ENCODE measurements at places on chromosomes 6 and 20. TPM values are rescaled to one million over a fixed set of nuclear protein-coding genes. Genes with fewer than 3 reads are reported as not detected.

DNA sequence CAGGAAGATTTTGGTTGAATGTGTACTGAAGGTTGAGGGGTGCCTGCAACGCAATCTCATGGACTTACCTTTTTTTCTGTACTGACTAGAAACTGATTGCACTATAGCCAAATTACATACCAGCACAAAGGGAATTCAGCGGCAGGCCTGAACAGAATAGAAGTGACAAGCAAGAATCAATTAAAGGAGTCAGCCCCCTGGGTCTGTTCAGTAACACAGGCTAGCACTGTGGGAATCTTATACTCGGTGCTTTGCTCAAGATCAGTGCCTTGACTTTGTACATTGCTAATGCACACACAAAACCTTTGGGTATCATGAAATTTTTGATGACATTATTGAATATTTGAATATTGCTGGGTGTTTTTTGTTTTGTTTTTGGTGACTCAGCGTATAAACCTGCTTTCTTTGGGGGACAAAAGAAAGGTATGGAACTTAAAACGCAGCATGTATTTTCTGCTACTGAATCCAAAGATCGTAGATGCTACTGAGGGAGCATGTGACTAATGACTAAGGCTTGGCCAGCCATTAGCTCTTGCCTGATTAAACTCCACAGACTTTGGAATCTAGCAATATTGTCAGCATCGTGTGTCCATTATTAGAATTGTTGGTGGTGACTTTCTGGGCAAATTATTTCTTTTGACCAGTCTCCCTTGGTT, 236.6 kb downstream of the ARID1B start:
- no peak for DNase-seq

The MMP24 gene
- 0.43 TPM for total RNA-seq

The HLA-DPB1 gene
- total RNA-seq = 5.5 TPM

DNA sequence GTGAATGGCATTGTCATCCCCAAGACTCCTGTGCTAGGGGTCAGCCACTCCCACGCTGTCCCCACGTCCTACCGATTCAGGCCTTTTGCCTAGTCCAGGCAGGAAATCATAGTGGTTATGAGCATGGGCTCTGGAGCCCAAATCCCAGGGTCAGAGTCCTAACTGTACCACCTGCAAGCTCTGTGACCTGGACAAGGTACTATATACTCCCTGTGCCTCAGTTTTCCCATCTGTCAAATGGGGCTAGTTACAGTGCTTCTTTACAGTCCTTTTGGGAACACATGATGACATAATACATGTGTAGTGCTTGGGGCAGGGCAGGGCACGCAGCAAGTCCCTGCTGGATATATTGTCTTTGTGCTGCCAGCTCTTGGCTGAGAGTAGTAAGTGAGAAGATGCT, 27.2 kb downstream of the EFCAB8 start:
- no peak for DNase-seq

DNA sequence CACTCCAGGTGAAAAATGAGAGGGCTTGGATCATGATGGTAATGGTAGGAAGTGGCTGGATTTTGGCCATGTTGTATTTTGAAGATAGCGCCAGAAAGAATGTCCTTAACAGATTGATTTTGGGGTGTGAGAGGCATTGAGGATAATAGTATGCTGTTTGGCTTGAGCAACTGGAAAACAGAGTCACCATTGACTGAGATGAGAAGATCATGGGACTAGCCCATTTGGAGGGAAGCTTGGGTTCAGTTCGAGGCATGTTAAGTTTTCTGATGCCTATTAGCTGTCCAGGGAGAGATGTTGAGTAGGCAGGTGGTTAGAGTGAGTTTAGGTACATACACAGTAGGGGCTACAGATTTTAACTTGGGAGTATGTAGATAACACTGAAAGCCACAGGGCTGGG, 23.3 kb downstream of the PLCG1 start:
- DNase-seq = no peak

DNA sequence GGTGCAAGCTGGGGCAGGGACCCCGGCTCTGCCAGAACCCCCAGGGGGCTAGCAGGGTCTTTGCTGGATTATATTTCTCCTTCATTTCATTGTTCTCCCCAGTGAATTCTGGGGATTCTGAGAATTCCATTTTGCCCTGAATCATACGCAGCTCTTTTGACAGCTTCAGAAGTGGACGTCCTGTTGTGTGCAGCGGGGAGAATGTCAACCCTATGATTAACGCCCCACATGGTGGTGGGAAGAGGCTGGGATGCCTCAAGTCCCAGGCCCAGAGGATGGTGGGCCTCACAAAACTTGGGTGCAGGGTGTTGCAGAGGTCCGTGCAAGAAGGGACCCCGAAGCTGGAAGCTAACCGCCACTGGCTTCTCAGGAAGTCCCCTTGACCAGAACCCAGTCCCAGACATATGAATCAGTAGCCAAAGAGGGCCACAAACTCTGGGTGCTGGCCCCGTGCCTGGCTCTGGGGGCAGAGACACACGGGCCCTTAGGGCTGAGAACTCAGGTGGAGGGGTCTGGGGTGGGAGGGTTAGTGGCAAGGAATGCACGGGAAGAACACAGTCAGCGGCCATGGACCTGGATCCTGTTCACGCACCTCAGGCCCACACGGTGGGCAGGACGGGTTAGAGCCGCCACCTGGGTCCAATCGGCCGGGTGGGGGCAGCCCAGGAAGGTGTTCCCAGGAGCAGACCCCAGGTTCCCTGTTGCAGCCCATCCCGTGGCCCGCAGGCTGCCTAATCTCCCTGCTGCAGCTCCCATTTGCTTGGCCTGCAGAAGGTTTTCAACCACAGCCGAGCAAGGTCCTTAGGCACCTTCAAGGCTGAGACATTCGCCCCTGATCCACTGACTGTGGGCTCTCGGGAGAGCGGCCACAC, 51.2 kb downstream of the YTHDF1 start:
- DNase-seq = no peak

GRCh38 chr6:121247386-121247785, 86.9 kb downstream of the TBC1D32 start:
- DNase-seq = peak; percentile 70

- no peak for DNase-seq
Observed at GRCh38 chr20:17848249-17849048, 120.1 kb downstream of the SNX5 start.

- no peak for DNase-seq
Observed at GRCh38 chr6:15330174-15330944, 84.5 kb downstream of the JARID2 start.

DNA sequence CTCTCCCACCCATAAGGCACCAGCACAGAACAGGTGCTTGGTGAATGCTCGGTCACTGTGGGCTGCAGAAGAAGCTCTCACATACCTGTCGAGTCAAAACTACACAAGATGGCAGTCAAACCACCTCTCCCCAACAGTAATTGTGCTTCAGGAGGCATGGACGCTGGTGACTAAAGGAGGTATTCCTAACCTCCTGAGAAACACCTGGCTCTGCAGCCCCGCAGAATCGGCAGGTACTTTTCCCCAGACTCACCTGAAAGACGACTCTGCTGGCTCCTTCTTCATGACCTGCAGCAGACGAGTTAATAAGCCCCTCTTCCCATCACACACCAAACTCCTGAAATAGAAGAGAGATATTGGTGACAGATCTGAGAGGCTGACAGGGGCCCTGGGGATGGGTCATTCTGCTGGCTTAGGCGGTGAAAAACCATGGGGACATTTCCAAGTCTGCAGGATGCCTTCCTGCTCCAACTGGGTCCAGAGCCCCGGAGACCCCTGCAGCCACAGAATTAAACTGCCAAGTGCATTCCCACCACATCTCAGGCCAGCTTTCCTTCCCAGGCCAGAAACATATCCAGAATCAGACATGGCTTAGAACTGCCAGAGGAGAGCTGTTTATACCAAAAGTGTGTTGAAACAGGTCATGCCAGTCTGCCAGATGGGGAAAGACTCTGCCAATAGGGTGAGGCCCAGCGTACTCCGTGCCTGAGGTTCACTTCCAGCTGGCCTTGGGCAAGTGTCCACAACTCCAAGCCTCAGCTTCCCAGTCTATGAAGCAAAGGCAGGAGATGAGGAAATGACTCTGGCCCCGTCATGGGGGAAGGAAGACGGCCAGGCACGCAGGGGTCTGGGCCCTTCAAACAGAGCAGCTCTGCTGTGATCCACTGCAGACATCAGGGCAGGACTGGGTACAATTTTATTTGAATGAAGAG, 53.0 kb downstream of the MYH7B start:
- DNase-seq = no peak

GRCh38 chr6:127923135-127923534, 22.3 kb upstream of the THEMIS start:
- no peak for DNase-seq

The NRN1 gene
- total RNA-seq = not detected

GRCh38 chr6:79801362-79801761, 146.0 kb downstream of the ELOVL4 start:
- no peak for DNase-seq

GRCh38 chr6:99608059-99608885, 1.6 kb downstream of the PRDM13 start:
- DNase-seq = no peak

- DNase-seq = no peak
Observed at GRCh38 chr6:106730718-106731117, 101.3 kb downstream of the QRSL1 start.

GRCh38 chr6:2895072-2895471, 8.0 kb downstream of the SERPINB9 start:
- no peak for DNase-seq

The LY6G6C gene
- not detected for total RNA-seq

The CENPQ gene
- 4.5 TPM for total RNA-seq

The SAMD3 gene
- total RNA-seq = 5.5 TPM

The ARMC12 gene
- 0.43 TPM for total RNA-seq

The CDSN gene
- total RNA-seq = not detected

- DNase-seq = no peak
Observed at GRCh38 chr6:91691449-91691848, 1104.6 kb upstream of the MAP3K7 start.

The OPN5 gene
- total RNA-seq = not detected

DNA sequence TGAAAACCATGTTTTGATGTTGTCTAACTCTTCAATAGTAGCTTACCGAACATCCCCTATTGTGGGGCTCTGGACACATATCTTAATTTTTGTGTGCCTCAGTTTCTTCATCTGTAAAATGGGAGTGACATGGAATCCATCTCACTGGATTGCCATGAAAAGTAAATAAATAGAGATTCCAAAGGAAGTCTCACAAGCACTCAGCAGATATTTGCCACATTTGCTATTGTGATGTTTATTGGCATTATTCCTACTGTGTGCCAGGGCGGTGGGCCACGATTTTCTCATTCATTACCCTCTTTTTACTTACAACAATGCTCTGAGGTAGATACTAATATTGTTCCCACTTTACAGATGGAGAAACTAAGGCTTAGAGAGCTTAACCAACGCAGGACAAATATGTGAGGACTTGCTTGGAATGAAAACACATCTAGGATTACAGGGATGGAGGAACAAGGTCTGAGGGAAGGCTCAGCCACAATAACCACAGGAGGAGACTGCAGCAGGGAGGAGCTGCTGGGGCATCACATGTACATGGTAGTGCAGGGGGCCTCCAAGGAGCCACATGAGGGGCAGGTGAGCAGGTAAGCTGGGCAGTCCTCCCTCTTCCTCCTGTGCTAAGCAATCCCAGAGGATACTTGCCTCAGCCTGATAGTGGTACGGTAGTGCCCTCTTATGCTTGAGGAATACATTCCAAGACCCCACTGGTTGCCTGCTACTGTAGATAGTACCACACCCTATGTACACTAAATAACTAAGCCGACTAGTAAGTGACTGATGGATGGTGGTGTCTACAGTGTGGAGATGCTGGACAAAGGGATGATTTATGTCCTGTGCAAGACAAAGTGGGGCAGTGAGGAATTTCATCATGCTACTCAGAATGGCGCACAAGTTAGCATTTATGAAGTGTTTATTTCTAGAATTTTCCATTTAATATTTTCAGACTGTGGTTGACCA, 176.9 kb downstream of the FOXA2 start:
- DNase-seq = no peak

GRCh38 chr20:35871259-35871771, 83.0 kb downstream of the SCAND1 start:
- peak; percentile 65 for DNase-seq

DNA sequence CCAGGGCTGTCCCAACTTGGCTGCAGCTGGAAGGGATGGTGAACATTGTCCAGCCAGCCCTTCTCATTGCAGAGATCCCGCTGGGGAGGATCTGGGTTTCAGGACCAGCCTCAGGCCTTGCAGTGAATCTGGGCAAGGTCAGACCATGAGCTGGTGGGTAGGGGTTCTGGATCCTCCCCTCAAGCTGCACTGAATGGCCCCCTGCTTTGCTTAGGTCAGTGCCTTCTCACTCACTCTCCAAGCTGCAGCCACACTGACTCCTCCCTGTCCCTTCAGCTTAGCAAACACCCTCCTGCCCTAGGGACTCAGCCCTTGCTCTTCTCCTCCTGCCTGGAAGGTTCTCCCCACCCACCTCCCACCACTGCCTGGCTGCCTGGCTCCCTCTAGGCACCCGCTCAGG, 95.3 kb upstream of the KCNG1 start:
- DNase-seq = no peak

The HEBP2 gene
- 13.8 TPM for total RNA-seq

DNA sequence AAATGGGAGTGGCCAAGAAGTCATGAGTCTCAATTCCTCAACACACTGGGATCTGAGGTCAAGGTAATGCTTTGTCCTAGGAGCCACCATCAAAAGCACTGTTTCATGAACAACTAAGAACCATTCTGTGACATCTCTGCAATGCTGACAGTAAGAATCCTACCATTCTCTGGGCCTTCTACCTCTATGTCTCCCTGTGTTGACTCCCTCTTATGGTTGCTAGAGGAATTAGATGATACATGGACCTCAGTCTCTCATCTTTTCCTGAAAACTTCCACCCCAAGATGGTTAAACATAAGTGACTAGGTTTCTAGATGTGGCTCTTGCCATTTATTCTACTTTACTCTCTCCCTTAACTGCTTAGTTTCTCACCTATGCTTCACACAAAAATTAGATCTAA, 9.1 kb downstream of the MTRF1L start:
- DNase-seq = no peak

- no peak for DNase-seq
Observed at GRCh38 chr6:114276783-114277182, 66.0 kb downstream of the HS3ST5 start.

DNA sequence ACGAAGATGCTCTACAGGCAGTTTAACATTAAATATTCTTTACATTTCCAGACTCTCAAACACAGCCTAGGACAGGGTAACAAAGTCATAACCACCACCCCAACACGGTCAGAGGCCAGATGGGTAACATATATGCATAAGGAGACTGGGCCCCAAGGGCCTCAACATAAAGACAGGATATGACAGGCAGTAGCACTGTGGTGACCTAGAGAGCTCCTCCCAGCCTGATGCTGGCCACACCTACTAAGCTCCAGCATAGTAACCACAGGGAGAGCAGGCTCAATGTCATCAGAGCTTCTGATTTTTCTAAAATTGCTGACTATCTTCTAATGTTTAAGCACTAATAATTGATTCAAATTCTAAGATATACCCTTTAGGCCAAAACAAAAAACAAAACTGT, 21.7 kb downstream of the SMLR1 start:
- no peak for DNase-seq

GRCh38 chr20:25066386-25066785, 8.4 kb upstream of the ACSS1 start:
- no peak for DNase-seq

The SLC52A3 gene
- total RNA-seq = not detected

- no peak for DNase-seq
Observed at GRCh38 chr6:27868311-27868710, 43.9 kb downstream of the OR2B2 start.

- no peak for DNase-seq
Observed at GRCh38 chr6:121205569-121205968, 128.7 kb downstream of the TBC1D32 start.

GRCh38 chr6:17505062-17505476, 95.0 kb upstream of the FAM8A1 start:
- no peak for DNase-seq

GRCh38 chr6:105431226-105431625, 28.3 kb upstream of the PREP start:
- DNase-seq = peak; percentile 71

Data from fibroblast of villous mesenchyme (primary cell).